Effector CD8-positive, alpha-beta T cell (primary cell): ENCODE measurements at places on chromosomes 5 and 9.

DNA sequence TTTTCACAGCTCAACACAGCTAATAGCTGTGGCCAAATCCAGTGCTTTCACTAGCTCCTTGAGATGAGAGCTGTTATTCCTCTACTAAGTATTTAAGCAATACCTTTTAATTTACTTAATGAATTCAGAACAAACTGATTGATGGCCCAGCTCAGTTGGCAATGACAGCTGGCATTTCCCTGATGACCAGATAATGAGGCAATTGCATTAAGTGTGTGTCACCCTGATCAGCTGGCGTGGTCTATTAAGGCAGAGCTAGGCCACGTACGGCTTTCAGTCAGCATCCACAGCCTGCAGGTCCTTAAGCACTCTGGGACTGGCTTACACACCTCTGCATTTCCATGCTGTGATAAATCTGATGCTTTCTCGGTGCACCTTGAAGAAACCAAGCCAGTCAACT is 34.4 kb downstream of the TTLL11 start:
- no peak for DNase-seq

GRCh38 chr9:93656426-93657239 is 80.2 kb downstream of the PHF2 start:
- no peak for DNase-seq

- peak; percentile 48 for DNase-seq
These were observed 31.3 kb downstream of the USP20 start for GRCh38 chr9:129866394-129867135.

DNA sequence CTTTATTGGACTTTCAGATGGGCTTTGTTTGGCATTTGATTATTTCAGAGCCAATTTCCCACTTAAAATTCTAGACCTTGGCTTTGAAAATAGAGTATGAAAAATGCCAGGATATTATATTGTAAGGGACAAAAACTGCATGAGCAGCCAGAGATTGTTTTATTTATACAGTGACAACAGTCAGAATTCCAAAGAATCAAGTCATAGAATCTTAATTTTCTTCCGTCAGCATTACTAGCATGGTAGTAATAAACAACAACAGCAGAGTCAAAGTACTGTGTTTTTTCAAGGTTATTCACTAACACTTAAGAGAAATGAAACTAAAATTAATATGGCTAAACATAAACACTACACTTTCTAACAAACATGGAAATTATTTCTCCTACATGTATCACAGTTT is 52.2 kb downstream of the MLLT3 start:
- DNase-seq, result no peak

DNA sequence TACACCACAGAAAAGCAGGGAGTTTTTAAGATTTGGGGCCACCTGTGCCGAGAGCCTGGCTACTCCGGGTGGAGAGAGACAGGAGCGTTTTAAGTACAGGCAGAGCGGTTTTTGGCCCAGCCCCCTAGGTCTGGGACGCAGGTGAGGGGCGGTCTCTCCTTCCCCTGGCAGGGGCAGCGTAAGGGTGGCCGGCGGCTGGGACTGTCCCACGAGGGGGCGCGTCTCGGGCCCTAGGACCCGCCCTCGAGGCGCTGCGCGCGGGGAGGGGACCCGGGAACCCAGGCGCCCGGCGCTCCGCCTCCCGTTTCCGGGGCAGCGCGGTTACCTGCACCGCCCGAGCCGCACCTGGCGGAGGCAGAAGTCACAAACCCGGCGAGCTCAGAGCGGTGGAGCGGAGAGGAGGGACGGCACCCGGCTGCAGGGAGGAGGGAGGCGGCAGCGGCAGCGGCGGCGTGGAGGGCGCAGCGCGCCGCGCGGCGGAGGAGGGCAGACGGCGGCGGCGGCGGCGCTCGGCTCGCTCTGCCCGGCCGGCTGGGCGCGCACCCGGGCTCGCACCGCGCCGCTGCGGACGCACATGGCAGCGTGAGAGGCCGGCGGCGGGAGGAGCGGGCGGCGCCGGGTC is at the start of gene WWC1:
Gene WWC1, plus strand, starts transcription at position 304 of the 622 bp plus-strand sequence. CDS start 508 bp downstream, outside the sequence.
- DNase-seq, result no peak

GRCh38 chr5:176369934-176370711 is 4.8 kb downstream of the ARL10 start:
- no peak for DNase-seq

- DNase-seq, result no peak
These were observed 20.0 kb downstream of the OR2V1 start for GRCh38 chr5:181111010-181111409.
